ENCODE measurements at places on chromosomes 7 and 10. TPM values are rescaled to one million over a fixed set of nuclear protein-coding genes. Genes with fewer than 3 reads are reported as not detected.

Gene MLXIPL
- 54.8 TPM for total RNA-seq

Gene NODAL
- total RNA-seq, result not detected

DNA sequence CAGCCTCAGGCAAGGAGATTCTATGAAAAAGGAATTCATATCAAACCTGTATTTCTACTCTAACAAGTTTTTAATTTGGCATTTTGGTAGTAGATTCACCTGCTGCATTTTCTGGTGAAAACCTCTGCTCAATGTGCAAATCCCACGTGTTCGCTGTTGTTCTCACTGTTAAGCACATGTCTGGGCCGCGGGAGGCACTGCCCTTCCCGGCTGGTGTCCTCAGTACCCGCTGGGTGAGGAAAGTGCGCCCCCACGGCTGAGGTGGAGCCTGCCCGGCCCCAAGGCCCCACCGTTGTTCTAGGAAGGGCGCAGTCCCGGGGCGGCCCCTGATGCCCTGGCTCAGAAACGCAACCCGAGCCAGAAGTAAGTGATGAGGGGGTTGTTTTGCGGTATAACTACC is 193.4 kb upstream of the VWC2 start:
- no peaks in the 10 kb centered on the region for H3K4me1 ChIP-seq
- no peak for DNase-seq
- no peaks in the 10 kb centered on the region for H3K36me3 ChIP-seq
- H3K4me3 ChIP-seq, result no peak overlapping the region
- no peaks in the 10 kb centered on the region for H3K27me3 ChIP-seq

- H3K4me3 ChIP-seq, result no peak overlapping the region
- no peak for DNase-seq
- no peaks in the 10 kb centered on the region for H3K36me3 ChIP-seq
- no peak overlapping the region for H3K27ac ChIP-seq
These were observed 229.9 kb downstream of the MAD1L1 start for GRCh38 chr7:2002561-2003450.

DNA sequence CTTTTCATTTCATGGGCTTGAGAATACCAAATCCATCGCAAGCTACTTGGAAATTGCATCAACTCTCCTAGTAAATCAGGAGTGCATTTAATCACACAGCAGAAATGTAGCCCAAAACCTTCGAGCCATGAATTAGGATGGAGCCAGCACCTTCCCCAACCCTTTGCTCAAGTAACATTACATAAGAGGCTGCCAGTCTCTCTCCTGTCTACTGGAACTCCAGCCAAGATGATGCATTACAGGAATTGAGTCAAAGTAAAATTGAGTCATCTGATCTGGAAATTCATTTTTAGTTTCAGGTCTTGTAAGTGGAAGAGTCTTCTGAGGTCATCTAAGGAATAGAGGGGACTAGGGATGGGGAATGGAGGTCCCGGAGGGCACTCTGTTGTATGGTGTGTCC is 69.7 kb upstream of the FHIP2A start:
- no peaks in the 10 kb centered on the region for H3K36me3 ChIP-seq
- H3K27ac ChIP-seq, result no peak overlapping the region
- no peak overlapping the region for H3K4me3 ChIP-seq
- DNase-seq, result no peak

GRCh38 chr7:85184599-85185423 is 2.0 kb downstream of the SEMA3D start:
- peaks cover 5% of the 10 kb centered on the region for H3K4me1 ChIP-seq
- DNase-seq, result no peak
- H3K36me3 ChIP-seq, result no peaks in the 10 kb centered on the region
- H3K27me3 ChIP-seq, result no peaks in the 10 kb centered on the region
- H3K4me3 ChIP-seq, result peak overlapping the region; percentile 69

DNA sequence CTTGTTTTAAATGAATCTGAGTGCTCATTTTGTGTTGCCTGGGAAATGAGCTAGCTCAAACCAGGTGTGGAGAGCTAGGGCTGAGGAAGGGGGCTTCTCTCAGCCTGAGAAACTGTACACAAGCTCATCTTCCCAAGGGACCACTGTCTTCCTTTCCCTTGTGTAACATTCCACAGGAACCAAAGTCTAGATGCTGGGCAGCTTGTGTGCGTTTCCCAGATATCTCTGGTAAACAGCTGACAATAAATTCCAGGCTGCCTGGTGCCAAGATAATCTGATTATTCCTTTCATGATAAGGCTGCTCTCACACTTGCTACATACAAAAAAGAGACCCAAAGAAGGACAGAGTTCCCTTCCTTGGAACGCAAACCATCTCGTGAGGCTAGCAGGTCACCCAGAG is 33.1 kb upstream of the MKLN1 start:
- H3K4me3 ChIP-seq, result no peak overlapping the region
- no peak for DNase-seq
- H3K4me1 ChIP-seq, result peaks cover 6% of the 10 kb centered on the region
- H3K27ac ChIP-seq, result no peak overlapping the region
- H3K27me3 ChIP-seq, result no peaks in the 10 kb centered on the region
- H3K36me3 ChIP-seq, result no peaks in the 10 kb centered on the region

GRCh38 chr10:126734967-126735366 is 64.5 kb upstream of the C10orf90 start:
- H3K27ac ChIP-seq, result no peak overlapping the region
- no peaks in the 10 kb centered on the region for H3K27me3 ChIP-seq
- DNase-seq, result no peak
- H3K36me3 ChIP-seq, result no peaks in the 10 kb centered on the region

Gene TRIM50
- total RNA-seq, result 0.20 TPM

Gene MMP21
- total RNA-seq, result 0.30 TPM

DNA sequence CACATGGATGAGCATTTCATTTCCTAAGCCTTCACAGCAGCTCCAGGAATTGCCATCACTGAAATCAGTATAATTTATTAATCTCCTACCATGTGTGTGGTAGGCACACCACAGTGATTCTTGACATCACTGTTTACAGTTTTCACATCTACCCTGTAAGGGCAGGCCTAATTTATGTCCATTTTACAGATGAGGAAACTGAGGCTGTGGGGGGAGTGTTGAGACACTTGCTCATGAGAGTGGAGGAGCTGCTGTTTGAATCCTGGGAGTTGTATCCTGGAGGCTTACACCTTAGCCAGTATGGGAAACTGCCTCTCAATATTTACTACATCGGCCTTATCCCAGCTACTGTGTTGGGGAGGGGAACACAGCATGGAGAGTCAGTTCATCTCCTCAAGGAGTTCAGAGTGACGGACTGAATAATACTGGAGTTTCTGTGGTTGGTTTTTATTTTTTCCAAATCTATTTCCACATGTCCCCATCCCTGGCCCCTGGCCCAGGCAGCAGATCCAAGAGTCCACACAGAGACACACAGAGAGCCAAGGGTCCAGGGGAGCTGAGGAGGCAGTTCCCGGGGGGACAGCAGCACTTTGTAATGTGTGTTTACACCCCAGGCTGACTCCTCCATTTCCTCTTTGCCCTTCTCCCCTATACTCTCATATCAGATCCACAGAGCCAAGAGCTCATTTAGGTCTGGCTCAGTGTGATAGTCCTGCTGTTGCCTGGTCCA is 13.2 kb downstream of the UBTD1 start:
- H3K36me3 ChIP-seq, result no peaks in the 10 kb centered on the region

Gene C7orf57
- total RNA-seq, result 0.60 TPM

DNA sequence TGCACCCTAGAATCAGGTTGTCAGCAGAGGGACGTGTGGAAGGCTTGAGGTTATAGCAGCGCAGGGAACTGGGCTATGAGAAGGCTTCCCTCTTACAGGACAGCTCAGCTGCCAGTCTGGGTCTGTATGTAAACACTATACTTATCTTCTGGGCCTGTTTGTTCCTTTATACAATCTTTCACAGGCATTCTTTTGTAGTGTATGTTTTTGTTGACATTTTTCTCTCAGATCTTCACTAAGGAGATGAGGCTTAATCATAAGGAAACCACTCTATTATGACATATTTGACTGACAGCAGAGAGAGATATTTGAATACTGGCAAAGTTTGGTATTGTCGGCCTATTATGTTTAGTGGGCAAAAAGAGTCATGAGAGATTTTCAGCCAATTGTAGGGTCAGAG is 929 bp downstream of the GBF1 start:
- peaks cover 34% of the 10 kb centered on the region for H3K4me1 ChIP-seq
- H3K27ac ChIP-seq, result peak overlapping the region; percentile 88
- peak overlapping the region; percentile 61 for H3K4me3 ChIP-seq
- no peaks in the 10 kb centered on the region for H3K36me3 ChIP-seq

DNA sequence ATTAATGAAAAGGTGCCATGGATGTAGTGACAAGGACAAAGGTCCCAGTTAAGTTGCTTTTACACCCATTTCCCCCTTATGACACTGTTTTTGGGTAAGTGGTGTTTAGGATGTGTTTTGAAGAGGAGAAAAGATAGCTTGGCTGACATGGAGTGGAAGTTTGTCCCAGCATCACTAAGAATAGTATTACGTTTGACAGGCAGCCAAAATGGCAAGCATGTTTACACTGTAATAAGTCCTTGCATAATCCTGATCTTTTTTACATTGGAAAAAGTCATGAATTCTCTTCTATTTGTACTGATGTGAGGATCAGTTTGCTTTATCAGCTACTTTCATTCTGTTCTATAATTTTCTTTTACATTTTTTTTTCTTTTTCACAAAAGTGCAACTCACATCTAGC is 137.8 kb downstream of the CHRM2 start:
- H3K4me1 ChIP-seq, result no peaks in the 10 kb centered on the region
- H3K27ac ChIP-seq, result no peak overlapping the region
- no peak overlapping the region for H3K4me3 ChIP-seq
- H3K27me3 ChIP-seq, result no peaks in the 10 kb centered on the region

Gene SPAG6
- total RNA-seq, result not detected

- no peaks in the 10 kb centered on the region for H3K36me3 ChIP-seq
- H3K27ac ChIP-seq, result no peak overlapping the region
- no peak overlapping the region for H3K4me3 ChIP-seq
- no peaks in the 10 kb centered on the region for H3K27me3 ChIP-seq
These were observed 27.8 kb downstream of the STEAP4 start for GRCh38 chr7:88278881-88279280.

Gene LHFPL3
- total RNA-seq, result not detected

Gene STAMBPL1
- 14.2 TPM for total RNA-seq

DNA sequence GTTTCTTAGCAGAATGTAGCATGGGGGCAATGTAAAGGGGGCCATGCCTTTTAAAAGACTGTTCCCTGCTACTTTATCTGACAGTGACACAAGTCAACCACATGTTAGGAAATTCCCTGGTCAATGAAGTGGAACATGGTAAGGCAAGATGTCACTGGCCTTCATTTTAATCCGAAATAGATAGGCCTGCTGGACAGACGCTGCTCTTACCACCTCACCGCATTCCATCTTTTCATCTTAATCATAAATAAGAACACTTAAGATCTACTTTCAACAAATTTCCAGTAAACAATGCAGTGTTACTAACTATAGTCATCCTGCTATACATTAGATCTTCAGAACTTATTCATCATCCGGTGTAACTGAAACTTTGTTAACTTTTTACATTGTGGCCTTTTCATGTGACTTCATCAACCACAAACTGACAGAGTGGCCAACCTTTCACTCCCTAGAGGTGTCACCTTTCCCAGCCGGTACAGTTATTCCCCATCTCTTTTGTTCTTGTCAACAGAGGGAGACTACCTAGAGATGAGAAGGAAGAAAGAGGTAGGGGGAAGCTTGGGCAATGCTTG is 15.6 kb downstream of the ASB4 start:
- H3K4me3 ChIP-seq, result no peak overlapping the region
- no peaks in the 10 kb centered on the region for H3K4me1 ChIP-seq
- H3K27me3 ChIP-seq, result no peaks in the 10 kb centered on the region
- DNase-seq, result no peak

DNA sequence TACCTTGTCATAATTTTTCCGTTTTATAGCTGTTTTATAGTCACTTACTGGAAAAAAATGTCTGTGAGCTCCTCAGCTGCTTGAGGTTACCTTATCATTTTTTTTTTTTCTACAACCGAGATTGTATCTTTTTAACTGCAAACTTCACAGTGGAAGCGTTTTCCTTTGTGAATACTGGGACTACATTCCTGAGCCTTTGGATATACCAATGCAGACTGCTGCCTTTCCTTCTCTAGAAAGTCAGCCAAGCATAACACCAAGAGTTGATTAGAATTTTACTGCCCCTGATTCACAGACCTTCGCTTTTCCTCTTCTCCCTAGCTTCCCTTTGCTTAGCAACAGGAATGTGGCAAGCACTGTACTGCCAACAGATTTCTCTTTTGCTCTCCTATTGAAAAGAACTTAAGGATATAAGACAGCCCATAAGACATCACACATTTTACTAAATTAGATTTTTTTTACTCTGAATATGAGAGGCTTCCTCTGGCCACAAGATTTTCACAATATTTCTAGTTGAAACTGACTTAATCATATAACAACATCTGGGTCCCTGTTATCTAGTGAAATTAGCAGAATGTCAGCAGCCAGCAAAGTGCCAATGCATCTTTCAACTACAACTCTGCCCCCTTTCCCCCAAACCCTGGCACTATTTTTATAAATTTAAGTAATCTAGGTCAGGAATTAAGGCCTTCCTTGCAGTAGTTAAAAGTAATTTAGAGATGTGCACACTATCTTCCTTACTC is 170.6 kb downstream of the PRKG1 start:
- no peaks in the 10 kb centered on the region for H3K27me3 ChIP-seq
- H3K4me1 ChIP-seq, result peaks cover 4% of the 10 kb centered on the region

Gene LLCFC1
- total RNA-seq, result not detected

DNA sequence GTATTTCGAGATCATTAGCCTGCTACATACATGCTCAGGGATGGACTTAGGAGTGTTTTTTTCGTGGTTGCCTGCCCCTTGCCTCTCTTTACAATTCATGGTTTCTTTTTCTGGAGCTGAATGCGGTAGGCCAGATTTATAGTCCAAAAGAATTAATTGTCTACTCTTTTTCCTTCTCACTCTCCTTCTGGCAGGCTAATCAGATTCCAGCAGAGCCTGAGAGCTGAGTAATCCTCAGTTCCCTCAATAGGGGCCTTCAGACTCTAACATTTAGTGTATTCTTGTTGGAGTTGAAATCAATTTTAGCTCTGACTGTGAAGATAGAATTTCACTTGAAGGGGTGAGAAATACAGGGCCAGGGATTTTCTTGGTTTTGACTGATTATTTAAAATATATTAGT is 16.4 kb downstream of the SORCS3 start:
- no peak overlapping the region for H3K4me3 ChIP-seq
- no peak for DNase-seq
- H3K27me3 ChIP-seq, result no peaks in the 10 kb centered on the region
- no peaks in the 10 kb centered on the region for H3K4me1 ChIP-seq
- no peaks in the 10 kb centered on the region for H3K36me3 ChIP-seq
